Stimulated activated naive CD4-positive, alpha-beta T cell treated with Interleukin-2 at 50 U/mL for 16 hours (primary cell): ENCODE measurements at places on chromosomes 4 and X.

GRCh38 chrX:77277911-77278310 lies 169.3 kb upstream of the FGF16 start:
- no peak for DNase-seq

DNA sequence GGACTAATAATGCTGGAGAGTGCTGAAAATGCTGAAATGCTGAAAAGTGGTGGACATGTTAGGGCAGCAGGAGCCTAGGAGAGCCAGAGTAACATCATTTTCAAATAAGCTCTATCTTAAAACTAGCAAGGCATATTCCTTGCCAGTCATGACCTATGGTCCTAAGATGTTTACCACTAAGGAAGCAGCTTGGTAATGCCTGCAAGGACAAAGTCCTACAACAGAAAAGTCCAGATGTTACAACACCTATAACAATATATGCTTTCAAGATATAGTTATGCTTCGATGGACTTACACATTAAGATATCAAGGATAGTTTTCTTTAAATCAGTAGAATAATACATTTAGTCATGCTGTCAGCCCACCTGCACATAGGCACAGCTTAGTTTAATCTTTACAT lies 4.5 kb upstream of the ADH4 start:
- DNase-seq = no peak

GRCh38 chr4:65302145-65302544 lies 368.1 kb downstream of the EPHA5 start:
- no peak for DNase-seq

DNA sequence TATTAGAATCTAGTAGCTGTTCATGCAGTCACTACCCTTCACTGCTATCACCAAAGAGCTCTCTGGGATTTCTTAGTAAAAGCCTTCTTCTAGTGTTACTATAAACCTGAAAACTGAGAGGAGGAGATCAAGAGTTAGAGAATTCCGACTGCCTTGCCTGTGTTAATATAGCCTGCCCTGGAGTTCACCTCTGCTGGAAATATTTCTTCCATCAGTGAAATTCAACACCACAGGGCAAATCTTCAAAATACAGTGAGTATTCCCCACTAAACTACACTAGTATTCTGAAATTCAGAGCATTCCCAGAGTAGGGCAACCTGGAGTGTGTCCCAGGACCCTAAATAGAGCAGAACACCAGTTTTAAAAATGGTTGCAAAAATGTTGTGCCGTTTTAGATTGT lies 301.1 kb downstream of the ARHGAP24 start:
- no peak for DNase-seq

- no peak for DNase-seq
Observed at GRCh38 chr4:99468889-99469288, 33.7 kb upstream of the ADH7 start.

DNA sequence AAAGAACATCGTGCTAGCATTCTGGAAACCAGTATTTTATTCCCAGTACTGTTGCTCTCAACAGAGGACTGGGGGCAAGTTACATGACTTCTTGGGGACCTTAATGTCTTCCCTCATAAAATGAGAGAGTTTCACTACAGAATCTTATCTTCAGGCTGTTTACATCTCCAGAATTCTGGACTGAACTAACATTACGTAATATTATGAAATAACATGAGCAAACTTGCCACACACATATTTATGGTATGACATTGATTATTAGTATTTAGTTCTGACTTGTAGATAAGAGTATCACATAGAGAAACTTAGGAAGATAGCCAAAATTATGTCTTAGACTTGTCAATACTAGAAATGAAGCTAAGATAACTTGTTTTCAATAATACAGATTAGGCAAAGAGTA lies 68.0 kb downstream of the NFKB1 start:
- no peak for DNase-seq

GRCh38 chr4:148258535-148258934 lies 183.7 kb downstream of the NR3C2 start:
- DNase-seq = no peak

GRCh38 chrX:154602226-154602625 lies 16.9 kb downstream of the CTAG1B start:
- no peak for DNase-seq

DNA sequence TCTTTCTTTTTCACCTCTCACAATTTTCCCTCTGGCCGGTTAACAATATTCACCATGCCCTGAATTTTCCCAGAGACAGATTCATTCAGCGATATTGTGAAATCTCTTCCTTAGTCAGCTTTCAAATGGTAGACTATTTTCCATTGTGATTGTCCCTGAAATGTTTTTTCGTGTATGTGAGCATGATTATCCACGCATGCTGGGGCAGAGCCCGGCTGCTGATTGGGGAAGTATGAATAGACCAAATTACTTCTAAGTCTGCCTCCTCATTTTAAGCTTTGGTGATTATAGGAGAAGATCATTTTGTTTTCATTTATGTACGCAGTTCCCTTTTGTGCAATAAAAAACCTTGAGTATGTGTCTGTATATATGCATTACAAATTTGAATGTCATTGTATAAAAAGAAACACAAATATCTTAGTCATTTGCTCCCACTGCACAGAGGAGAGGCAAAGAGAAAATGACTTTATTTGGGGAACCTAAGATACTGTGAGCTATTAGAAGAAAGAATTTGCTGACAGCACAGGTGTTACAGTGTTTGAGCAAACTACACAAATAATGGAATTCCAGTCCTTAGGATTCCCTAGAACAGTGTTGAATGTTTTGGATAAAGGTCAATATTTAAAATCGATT lies 11.3 kb downstream of the DTHD1 start:
- DNase-seq = no peak

DNA sequence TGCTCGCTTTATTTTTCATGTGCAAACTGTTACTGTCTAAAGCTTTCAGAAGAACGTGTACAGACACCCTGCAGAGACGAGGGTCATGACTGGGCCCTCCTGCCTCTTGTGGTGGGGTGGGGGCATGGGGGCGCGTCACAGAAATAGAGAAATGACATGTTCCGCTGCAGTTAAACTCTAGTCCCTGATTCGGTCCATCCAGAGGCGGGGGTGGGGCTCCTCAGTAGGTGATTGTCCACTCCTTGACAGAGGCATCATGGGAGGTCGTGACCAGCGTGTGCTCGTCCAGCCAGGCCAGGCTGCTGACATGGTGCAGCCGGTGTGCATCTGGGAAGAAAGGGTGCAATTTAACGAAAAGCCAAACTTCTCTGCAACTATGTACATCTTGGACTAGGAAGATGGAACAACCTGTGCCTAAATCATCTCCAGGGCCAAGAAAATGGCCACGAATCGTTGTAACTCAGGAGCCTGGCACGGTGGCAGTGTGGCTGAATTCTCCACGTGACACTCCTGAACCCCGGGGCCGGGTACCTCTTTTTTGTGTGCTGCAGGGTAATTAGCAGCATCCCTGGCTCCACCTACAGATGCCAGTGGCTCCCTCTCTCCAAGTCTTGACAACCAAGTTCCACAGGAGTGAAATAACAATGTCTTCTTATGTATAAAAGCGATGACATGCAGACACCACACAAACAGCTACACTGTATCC lies 41.3 kb downstream of the WDR1 start:
- DNase-seq = no peak

- no peak for DNase-seq
Observed at GRCh38 chr4:31234901-31235300, 514.7 kb downstream of the PCDH7 start.

- DNase-seq = no peak
Observed at GRCh38 chr4:105996845-105997244, 101.6 kb downstream of the NPNT start.

DNA sequence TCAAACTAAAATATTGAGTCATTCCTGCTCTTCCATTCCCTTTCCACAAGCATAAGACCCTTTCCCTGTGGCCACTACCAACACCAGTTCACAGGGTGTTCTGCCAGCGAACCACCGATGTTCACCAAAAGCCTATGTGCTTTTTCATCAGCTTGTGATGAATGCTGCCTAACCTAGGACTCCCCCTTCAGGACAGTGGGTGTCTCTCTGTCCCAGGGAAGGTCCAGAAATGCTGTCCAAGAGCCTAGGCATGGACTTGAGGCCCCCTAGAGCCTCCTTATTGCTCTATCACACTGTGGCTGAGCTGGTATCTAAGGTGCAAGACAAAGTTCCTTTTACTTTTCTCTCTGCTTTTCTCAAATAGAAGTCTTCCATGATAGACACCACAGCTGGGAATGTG lies 1015.6 kb downstream of the PCDH19 start:
- DNase-seq = no peak

- DNase-seq = no peak
Observed at GRCh38 chr4:75916091-75916661, 13.9 kb upstream of the PPEF2 start.
